ENCODE measurements at places on chromosomes 1 and 21.

DNA sequence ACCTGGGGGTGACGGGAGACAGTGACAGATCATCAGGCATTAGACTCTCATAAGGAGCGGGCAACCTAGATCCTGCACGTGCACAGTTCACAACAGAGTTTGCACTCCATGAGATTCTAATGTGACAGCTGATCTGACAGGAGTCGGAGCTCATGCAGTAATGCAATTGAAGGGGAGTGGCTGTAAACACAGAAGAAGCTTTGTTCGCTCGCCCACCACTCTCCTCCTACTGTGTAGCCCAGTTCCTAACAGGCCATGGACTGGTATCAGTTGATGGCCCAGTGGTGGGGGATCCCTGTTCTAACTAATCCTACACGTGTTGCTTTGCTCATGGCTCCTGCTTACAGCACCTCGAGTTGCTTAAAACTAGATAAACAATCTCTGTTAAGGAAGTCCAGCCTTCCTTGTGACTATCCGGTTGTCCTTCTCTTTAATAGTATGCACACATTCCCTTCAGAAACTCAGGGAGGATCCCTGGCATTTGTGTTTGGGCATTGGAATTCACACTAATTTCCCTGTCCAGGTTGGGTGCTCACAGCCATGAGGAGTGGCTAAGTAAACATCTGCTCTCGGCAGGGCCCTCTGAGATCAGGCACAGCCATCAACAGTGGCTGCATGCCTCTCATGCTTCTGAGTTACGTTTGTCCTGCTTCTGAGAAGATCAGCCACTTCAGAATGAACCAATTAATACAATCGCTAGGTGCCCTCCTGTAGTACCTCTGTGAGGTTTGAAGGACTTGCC lies 21.1 kb upstream of the F3 start:
- no peaks in the 10 kb centered on the region for H3K36me3 ChIP-seq
- H3K27ac ChIP-seq = no peak overlapping the region
- no peak overlapping the region for H3K4me3 ChIP-seq
- H3K27me3 ChIP-seq = no peaks in the 10 kb centered on the region
- H3K4me1 ChIP-seq = no peaks in the 10 kb centered on the region

GRCh38 chr1:59375321-59376220 lies 78.7 kb downstream of the FGGY start:
- DNase-seq = no peak
- H3K4me1 ChIP-seq = no peaks in the 10 kb centered on the region
- H3K36me3 ChIP-seq = no peaks in the 10 kb centered on the region
- no peak overlapping the region for H3K4me3 ChIP-seq

- no peak for DNase-seq
- H3K27me3 ChIP-seq = no peaks in the 10 kb centered on the region
- H3K36me3 ChIP-seq = no peaks in the 10 kb centered on the region
- H3K4me3 ChIP-seq = no peak overlapping the region
- H3K27ac ChIP-seq = no peak overlapping the region
These were observed 47.5 kb downstream of the SH3GLB1 start for GRCh38 chr1:86751923-86752322.

- DNase-seq = no peak
- no peak overlapping the region for H3K4me3 ChIP-seq
- no peaks in the 10 kb centered on the region for H3K36me3 ChIP-seq
- H3K27ac ChIP-seq = no peak overlapping the region
These were observed 59.2 kb downstream of the VCAM1 start for GRCh38 chr1:100778748-100779147.

GRCh38 chr1:168920456-168921094 lies 185.9 kb upstream of the ATP1B1 start:
- H3K36me3 ChIP-seq = no peaks in the 10 kb centered on the region
- peak overlapping the region; percentile 73 for H3K27ac ChIP-seq
- H3K4me1 ChIP-seq = peaks cover 13% of the 10 kb centered on the region
- DNase-seq = peak; percentile 58
- no peak overlapping the region for H3K4me3 ChIP-seq
- no peaks in the 10 kb centered on the region for H3K27me3 ChIP-seq

GRCh38 chr1:48772211-48772610 lies 4.5 kb downstream of the BEND5 start:
- DNase-seq = no peak
- no peaks in the 10 kb centered on the region for H3K36me3 ChIP-seq
- no peak overlapping the region for H3K27ac ChIP-seq
- no peaks in the 10 kb centered on the region for H3K27me3 ChIP-seq
- H3K4me3 ChIP-seq = no peak overlapping the region
- H3K4me1 ChIP-seq = peaks cover 22% of the 10 kb centered on the region

GRCh38 chr1:93344886-93345632 lies 648 bp upstream of the DR1 start:
- peak overlapping the region; percentile 92 for H3K27ac ChIP-seq
- no peaks in the 10 kb centered on the region for H3K27me3 ChIP-seq
- no peak for DNase-seq
- H3K36me3 ChIP-seq = no peaks in the 10 kb centered on the region
- H3K4me3 ChIP-seq = peak overlapping the region; percentile 94

GRCh38 chr1:9238550-9238949 lies 4.0 kb downstream of the H6PD start:
- H3K4me1 ChIP-seq = peaks cover 82% of the 10 kb centered on the region
- no peak overlapping the region for H3K4me3 ChIP-seq
- no peaks in the 10 kb centered on the region for H3K27me3 ChIP-seq

DNA sequence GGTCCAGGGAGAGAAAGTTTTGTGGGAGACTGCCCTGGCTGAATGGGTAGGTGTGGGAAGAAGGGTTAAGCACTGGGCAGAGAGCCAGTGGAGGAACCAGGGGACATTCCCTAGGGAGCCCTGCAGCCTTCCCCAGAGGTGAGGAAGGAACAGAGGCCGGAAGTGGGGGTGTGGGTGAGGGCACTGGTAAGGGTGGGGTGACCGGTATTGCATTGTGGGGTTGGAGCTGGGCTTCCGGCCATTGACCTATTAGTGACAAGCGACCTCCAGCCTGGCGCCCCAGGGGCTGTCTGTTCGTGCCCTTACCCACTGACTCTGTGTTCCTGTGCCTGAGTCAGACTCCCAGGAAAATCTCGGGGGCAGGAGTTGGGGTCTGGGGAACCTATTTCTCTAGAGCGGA lies 3.5 kb upstream of the TSPAN1 start:
- no peaks in the 10 kb centered on the region for H3K27me3 ChIP-seq
- no peak overlapping the region for H3K4me3 ChIP-seq
- H3K36me3 ChIP-seq = no peaks in the 10 kb centered on the region
- H3K4me1 ChIP-seq = peaks cover 62% of the 10 kb centered on the region
- peak; percentile 64 for DNase-seq

GRCh38 chr1:145720878-145721671 lies 1.8 kb downstream of the CD160 start:
- H3K4me1 ChIP-seq = peaks cover 10% of the 10 kb centered on the region
- no peaks in the 10 kb centered on the region for H3K27me3 ChIP-seq
- H3K27ac ChIP-seq = no peak overlapping the region
- DNase-seq = peak; percentile 74
- peak overlapping the region; percentile 27 for H3K4me3 ChIP-seq

- H3K4me3 ChIP-seq = no peak overlapping the region
- no peak overlapping the region for H3K27ac ChIP-seq
- H3K27me3 ChIP-seq = no peaks in the 10 kb centered on the region
These were observed 1643.8 kb downstream of the MRPL39 start for GRCh38 chr21:23963454-23963853.

- H3K27me3 ChIP-seq = no peaks in the 10 kb centered on the region
- peaks cover 4% of the 10 kb centered on the region for H3K4me1 ChIP-seq
- no peak overlapping the region for H3K4me3 ChIP-seq
These were observed 90.1 kb downstream of the OMA1 start for GRCh38 chr1:58456470-58456869.

DNA sequence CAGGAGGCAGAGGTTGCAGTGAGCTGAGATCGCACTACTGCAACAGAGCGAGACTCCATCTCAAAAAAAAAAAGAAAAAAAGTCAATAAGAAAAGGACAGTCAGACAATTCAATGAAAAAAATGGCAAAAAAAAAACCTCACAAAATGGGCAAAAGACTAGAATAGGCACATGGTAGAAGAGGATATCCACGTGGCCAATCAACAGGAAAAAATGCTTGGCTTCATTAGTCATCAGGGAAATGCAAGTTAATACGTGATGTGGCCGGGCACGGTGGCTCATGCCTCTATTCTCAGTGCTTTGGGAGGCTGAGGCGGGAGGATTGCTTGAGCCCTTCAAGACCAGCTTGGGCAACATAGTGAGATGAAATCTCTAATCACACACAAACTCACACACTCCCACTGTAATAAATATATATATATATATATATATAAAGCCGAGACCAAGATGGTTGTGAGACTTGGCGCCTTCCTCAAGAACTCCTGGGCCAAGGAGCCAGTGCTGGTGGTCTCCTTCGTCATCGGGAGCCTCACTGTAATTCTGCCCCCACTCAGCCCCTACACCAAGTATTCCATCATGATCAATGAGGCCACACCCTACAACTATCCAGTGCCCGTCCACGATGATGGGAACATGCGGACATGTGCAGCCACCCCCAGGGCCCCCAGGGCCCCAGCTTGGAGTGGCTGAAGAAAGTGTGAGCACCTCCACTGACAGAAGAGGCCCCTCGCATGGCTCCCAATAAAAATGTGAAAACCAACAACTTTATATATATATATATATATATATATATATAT lies 22.9 kb upstream of the LEFTY2 start:
- H3K4me3 ChIP-seq = no peak overlapping the region
- H3K4me1 ChIP-seq = peaks cover 6% of the 10 kb centered on the region
- H3K27ac ChIP-seq = no peak overlapping the region
- DNase-seq = no peak

GRCh38 chr1:228845101-228845500 lies 109.8 kb downstream of the RHOU start:
- H3K27me3 ChIP-seq = no peaks in the 10 kb centered on the region
- no peak for DNase-seq
- H3K4me3 ChIP-seq = no peak overlapping the region
- H3K27ac ChIP-seq = no peak overlapping the region
- no peaks in the 10 kb centered on the region for H3K4me1 ChIP-seq

DNA sequence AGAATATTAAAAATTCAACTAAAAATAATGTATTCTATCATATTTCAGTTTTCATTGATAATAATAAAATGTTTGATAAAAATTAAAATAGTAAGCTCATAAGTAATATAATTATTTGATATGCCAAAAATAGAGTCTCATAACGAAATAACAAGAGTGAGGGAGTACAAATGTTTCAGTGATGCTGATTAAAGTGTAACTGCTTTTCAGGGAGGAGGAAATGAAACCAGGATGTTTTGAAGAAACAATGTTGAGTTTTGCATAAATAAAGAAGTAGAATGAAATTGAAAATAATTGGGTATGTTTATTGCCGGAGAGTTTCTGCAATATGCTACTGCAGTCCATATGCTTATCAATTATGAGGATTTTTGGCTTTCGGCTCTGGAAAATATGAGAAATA lies 1159.8 kb upstream of the ADGRL2 start:
- DNase-seq = no peak
- H3K27me3 ChIP-seq = no peaks in the 10 kb centered on the region
- no peaks in the 10 kb centered on the region for H3K36me3 ChIP-seq
- H3K4me3 ChIP-seq = no peak overlapping the region

DNA sequence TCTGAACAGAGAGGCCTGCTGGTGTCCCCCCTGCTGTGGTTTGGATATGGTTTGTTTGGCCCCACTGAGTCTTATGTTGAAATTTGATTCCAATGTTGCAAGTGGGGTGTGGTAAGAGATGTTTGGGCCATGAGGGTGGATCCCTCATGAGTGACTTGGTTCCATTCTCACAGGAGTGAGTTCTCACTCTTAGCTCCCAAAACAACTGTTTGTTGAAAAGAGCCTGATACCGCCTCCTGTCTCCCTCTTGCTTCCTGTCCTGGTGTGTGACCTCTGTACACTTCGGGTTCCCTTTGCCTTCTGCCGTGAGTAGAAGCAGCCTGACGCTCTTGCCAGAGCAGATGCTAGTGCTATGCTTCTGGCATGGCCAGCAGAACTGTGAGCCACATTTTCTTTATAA lies 60.5 kb downstream of the C21orf91 start:
- H3K27ac ChIP-seq = no peak overlapping the region
- H3K4me3 ChIP-seq = no peak overlapping the region

- H3K27me3 ChIP-seq = no peaks in the 10 kb centered on the region
- H3K4me3 ChIP-seq = no peak overlapping the region
- H3K27ac ChIP-seq = no peak overlapping the region
- peaks cover 35% of the 10 kb centered on the region for H3K36me3 ChIP-seq
- H3K4me1 ChIP-seq = peaks cover 11% of the 10 kb centered on the region
- DNase-seq = no peak
These were observed 814 bp downstream of the A3GALT2 start for GRCh38 chr1:33319949-33320618.

- no peaks in the 10 kb centered on the region for H3K36me3 ChIP-seq
- H3K27me3 ChIP-seq = no peaks in the 10 kb centered on the region
- DNase-seq = no peak
- peak overlapping the region; percentile 17 for H3K27ac ChIP-seq
- H3K4me1 ChIP-seq = peaks cover 90% of the 10 kb centered on the region
These were observed 34.1 kb downstream of the EGLN1 start for GRCh38 chr1:231387770-231388669.

- H3K36me3 ChIP-seq = no peaks in the 10 kb centered on the region
- H3K4me3 ChIP-seq = no peak overlapping the region
- no peak overlapping the region for H3K27ac ChIP-seq
- no peaks in the 10 kb centered on the region for H3K27me3 ChIP-seq
- peaks cover 24% of the 10 kb centered on the region for H3K4me1 ChIP-seq
- no peak for DNase-seq
These were observed 3.7 kb downstream of the LEFTY2 start for GRCh38 chr1:225937048-225937968.

DNA sequence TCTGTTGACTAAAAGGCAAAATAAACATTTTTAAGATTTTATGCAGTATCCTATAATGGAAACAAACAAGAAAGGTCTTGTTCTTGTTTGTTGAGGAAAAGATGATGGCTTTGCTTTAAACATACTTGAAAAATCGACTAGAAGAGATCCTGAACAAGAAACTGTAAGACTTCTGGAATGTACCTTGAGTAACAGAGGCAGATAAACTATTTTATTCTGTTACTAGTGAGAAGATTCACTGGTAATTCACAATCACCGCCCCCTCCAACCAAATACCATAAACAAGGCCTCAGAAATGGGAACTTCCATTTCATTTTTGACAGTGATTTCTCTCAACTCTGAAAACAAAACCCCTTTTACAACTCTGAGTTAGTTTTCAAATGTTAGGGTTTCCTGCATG lies 18.1 kb downstream of the TSEN15 start:
- H3K27ac ChIP-seq = no peak overlapping the region
- H3K4me1 ChIP-seq = no peaks in the 10 kb centered on the region
- H3K36me3 ChIP-seq = no peaks in the 10 kb centered on the region
- no peak overlapping the region for H3K4me3 ChIP-seq

GRCh38 chr1:88204111-88204510 lies 480.0 kb upstream of the PKN2 start:
- H3K4me1 ChIP-seq = no peaks in the 10 kb centered on the region
- no peak overlapping the region for H3K27ac ChIP-seq
- no peak for DNase-seq
- no peaks in the 10 kb centered on the region for H3K27me3 ChIP-seq

- no peaks in the 10 kb centered on the region for H3K27me3 ChIP-seq
- no peak for DNase-seq
- no peaks in the 10 kb centered on the region for H3K36me3 ChIP-seq
- H3K4me1 ChIP-seq = peaks cover 99% of the 10 kb centered on the region
- H3K27ac ChIP-seq = peak overlapping the region; percentile 6
These were observed 21.4 kb downstream of the GNB1 start for GRCh38 chr1:1869469-1869868.

All from heart right ventricle (tissue), 16 donors.